ENCODE measurements at places on chromosomes 7 and 10.
A peak's percentile ranks its signal among the peaks of the same experiment; 100 is the strongest.

GRCh38 chr10:71527135-71527534 is 130.4 kb downstream of the CDH23 start:
- H3K4me1 ChIP-seq = no peaks in the 10 kb centered on the region
- H3K27me3 ChIP-seq = peaks cover 97% of the 10 kb centered on the region
- no peaks in the 10 kb centered on the region for H3K36me3 ChIP-seq
- no peak overlapping the region for H3K4me3 ChIP-seq
- DNase-seq = no peak

GRCh38 chr7:138584283-138584682 is 116.9 kb downstream of the SVOPL start:
- DNase-seq = no peak
- no peaks in the 10 kb centered on the region for H3K4me1 ChIP-seq
- H3K36me3 ChIP-seq = peaks cover 23% of the 10 kb centered on the region
- no peak overlapping the region for H3K27ac ChIP-seq

- no peaks in the 10 kb centered on the region for H3K27me3 ChIP-seq
- H3K4me1 ChIP-seq = no peaks in the 10 kb centered on the region
- no peak overlapping the region for H3K4me3 ChIP-seq
- H3K36me3 ChIP-seq = peaks cover 25% of the 10 kb centered on the region
- no peak overlapping the region for H3K27ac ChIP-seq
Observed at GRCh38 chr10:96955794-96956193, 123.7 kb downstream of the LCOR start.

- peaks cover 44% of the 10 kb centered on the region for H3K27me3 ChIP-seq
- no peak for DNase-seq
- no peaks in the 10 kb centered on the region for H3K36me3 ChIP-seq
- no peak overlapping the region for H3K4me3 ChIP-seq
- H3K27ac ChIP-seq = no peak overlapping the region
Observed at GRCh38 chr7:29306319-29306991, 111.9 kb downstream of the CHN2 start.

GRCh38 chr7:108026116-108026515 is 23.2 kb upstream of the LAMB1 start:
- H3K4me1 ChIP-seq = peaks cover 16% of the 10 kb centered on the region
- H3K4me3 ChIP-seq = no peak overlapping the region
- DNase-seq = no peak
- peaks cover 4% of the 10 kb centered on the region for H3K36me3 ChIP-seq
- no peaks in the 10 kb centered on the region for H3K27me3 ChIP-seq

- peaks cover 61% of the 10 kb centered on the region for H3K27me3 ChIP-seq
- no peaks in the 10 kb centered on the region for H3K36me3 ChIP-seq
- H3K4me1 ChIP-seq = no peaks in the 10 kb centered on the region
Observed at GRCh38 chr10:35606430-35606829, 1.3 kb downstream of the GJD4 start.

DNA sequence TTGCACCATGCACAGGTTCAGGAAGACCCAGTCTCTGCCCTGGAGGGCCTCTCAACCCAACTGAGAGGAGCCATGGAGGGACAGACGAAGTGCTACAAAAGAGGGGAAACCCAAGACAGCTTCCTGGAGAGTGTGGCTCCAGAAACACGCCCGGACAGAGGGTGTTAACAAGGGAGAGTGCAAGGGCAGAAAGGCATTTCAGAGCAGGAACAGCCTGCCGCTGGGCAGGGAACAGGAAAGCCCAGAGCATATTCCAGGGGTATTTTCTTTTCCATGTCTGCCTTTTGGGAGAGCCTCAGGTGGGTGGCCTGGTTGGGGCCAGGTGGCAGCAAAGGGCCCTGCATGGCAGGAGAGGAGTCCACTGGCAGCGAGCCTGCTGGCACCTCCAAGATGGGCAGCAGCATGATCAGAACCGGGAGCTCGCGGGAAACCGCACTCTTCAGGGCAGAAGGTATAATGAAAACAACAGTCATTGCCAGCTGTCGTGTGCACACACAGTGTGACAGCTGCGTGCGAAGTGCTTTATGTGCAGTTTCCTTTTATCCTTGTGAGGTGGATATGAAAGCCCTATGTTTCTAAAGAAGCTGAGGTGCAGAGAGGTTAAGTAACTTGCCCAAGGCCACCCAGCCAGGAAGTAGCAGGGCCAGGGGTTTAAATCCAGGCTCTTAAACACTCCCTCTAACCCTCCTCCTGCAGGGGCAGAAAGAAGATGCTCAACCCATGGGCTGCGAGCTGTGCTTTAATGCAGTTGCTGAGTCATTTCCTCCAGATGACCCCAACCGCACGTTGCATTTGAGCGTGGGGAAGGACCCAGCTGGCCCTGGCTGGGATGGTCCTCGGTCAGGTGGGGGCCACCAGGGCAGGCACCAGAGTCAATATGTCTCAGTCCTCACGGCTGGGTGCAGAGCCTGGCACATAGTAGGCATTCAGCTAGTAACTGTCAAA is 128.6 kb downstream of the OAT start:
- H3K27ac ChIP-seq = no peak overlapping the region
- no peak for DNase-seq
- no peak overlapping the region for H3K4me3 ChIP-seq
- H3K36me3 ChIP-seq = no peaks in the 10 kb centered on the region
- H3K4me1 ChIP-seq = no peaks in the 10 kb centered on the region
- peaks cover 2% of the 10 kb centered on the region for H3K27me3 ChIP-seq

- H3K4me1 ChIP-seq = no peaks in the 10 kb centered on the region
- H3K36me3 ChIP-seq = no peaks in the 10 kb centered on the region
- peak; percentile 42 for DNase-seq
- no peak overlapping the region for H3K27ac ChIP-seq
- H3K27me3 ChIP-seq = peaks cover 22% of the 10 kb centered on the region
Observed at GRCh38 chr7:33807779-33808482, 97.4 kb upstream of the BMPER start.

DNA sequence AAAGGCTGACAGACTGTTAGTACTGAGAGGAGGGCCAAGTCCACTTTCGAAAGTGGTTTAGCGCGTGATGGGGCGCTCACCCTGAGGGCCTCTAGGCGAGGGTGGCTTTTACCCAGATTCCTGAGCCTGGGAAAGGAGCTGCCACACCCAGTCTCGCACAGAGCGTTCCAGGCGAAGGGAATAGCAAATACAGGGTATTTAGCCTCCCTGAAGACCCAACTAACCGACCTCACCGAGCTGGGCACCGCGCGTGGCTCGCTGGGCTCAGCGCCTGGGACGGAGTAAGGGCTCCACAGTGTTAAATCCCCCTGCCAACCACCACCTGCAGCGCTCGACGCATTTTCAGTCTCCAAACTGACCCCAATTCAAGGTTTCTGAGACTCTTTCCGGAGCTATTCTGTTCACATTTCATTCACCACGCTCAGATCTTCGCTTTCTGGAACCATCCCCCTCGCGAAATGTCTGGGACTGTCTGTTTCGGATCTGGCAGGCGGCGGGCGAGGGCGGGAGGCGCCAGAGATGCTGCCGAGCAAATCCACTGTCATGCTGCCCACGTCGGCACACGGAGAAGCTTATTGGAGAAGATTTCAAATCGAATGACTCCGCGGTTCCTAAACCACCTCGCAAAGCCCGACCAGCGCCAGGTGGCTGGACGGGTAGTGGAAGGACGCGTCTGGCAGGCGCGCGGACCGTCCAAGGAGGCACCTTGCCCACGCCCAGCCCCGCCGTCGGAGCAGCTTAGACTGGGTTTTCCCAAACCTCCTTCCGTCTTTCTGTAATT is 1.4 kb upstream of the OSBPL3 start:
- peak overlapping the region; percentile 86 for H3K4me3 ChIP-seq
- no peaks in the 10 kb centered on the region for H3K27me3 ChIP-seq
- peak overlapping the region; percentile 92 for H3K27ac ChIP-seq
- peak; percentile 80 for DNase-seq

GRCh38 chr7:84083846-84084245 is 110.7 kb downstream of the SEMA3A start:
- H3K36me3 ChIP-seq = no peaks in the 10 kb centered on the region
- peaks cover 10% of the 10 kb centered on the region for H3K4me1 ChIP-seq
- H3K27ac ChIP-seq = no peak overlapping the region
- no peaks in the 10 kb centered on the region for H3K27me3 ChIP-seq

GRCh38 chr7:99260395-99260794 is 12.2 kb upstream of the MYH16 start:
- H3K27ac ChIP-seq = no peak overlapping the region
- H3K27me3 ChIP-seq = no peaks in the 10 kb centered on the region
- DNase-seq = no peak
- peaks cover 9% of the 10 kb centered on the region for H3K4me1 ChIP-seq
- H3K4me3 ChIP-seq = no peak overlapping the region

- peaks cover 11% of the 10 kb centered on the region for H3K4me1 ChIP-seq
- H3K4me3 ChIP-seq = no peak overlapping the region
- no peak overlapping the region for H3K27ac ChIP-seq
- H3K27me3 ChIP-seq = no peaks in the 10 kb centered on the region
Observed at GRCh38 chr7:74581916-74582440, 75.5 kb upstream of the GTF2I start.

GRCh38 chr7:37675749-37676148 is 7.8 kb upstream of the GPR141 start:
- H3K27me3 ChIP-seq = peaks cover 14% of the 10 kb centered on the region
- H3K4me1 ChIP-seq = no peaks in the 10 kb centered on the region
- no peaks in the 10 kb centered on the region for H3K36me3 ChIP-seq
- DNase-seq = no peak
- no peak overlapping the region for H3K4me3 ChIP-seq
- no peak overlapping the region for H3K27ac ChIP-seq

GRCh38 chr10:76302481-76302880 is 871.1 kb downstream of the LRMDA start:
- H3K4me1 ChIP-seq = no peaks in the 10 kb centered on the region
- no peak overlapping the region for H3K4me3 ChIP-seq
- H3K36me3 ChIP-seq = no peaks in the 10 kb centered on the region
- no peak overlapping the region for H3K27ac ChIP-seq
- DNase-seq = no peak
- H3K27me3 ChIP-seq = no peaks in the 10 kb centered on the region

DNA sequence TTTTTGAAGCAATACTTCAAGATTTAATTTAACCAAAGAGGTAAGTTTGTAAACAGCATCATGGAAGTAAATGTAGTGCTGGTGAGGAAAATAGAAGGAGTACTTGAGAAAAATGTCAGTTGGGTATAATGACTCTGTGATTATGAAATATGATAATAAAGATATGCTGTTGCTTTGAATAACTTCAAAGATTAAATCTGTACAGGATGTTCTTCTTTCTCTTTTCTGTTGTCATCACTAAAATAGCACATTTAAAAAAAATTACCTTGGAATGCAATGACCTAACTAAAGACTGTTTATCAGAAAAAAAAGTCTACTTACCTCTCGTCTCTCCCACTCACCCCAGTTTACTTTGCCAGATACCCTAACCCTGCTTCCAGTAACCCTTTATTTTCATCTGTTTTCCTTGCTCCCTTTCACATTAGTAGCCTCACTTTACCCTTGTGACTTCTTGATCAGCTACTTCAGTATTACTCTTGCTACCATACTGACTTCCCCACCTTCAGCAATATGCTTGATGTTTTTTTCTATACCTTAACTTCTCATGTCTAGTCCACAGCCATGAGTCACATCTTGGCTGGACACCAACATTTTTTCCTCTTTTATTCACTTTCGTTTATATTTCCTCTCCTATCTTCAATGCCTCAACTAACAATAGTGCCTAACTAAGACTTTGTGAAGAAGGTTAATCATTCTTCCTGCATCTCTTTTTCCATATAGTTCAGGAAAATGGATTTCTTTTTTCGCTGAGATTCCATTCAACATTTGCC is 29.7 kb upstream of the TAS2R16 start:
- no peak overlapping the region for H3K27ac ChIP-seq
- no peaks in the 10 kb centered on the region for H3K36me3 ChIP-seq
- no peaks in the 10 kb centered on the region for H3K27me3 ChIP-seq
- no peak overlapping the region for H3K4me3 ChIP-seq

GRCh38 chr7:7924303-7924702 is 44.3 kb upstream of the GLCCI1 start:
- DNase-seq = no peak
- no peak overlapping the region for H3K4me3 ChIP-seq
- no peaks in the 10 kb centered on the region for H3K36me3 ChIP-seq
- H3K27ac ChIP-seq = no peak overlapping the region
- peaks cover 13% of the 10 kb centered on the region for H3K4me1 ChIP-seq

GRCh38 chr10:106252541-106252940 is 912.0 kb downstream of the SORCS1 start:
- no peaks in the 10 kb centered on the region for H3K4me1 ChIP-seq
- no peaks in the 10 kb centered on the region for H3K36me3 ChIP-seq
- H3K4me3 ChIP-seq = no peak overlapping the region
- DNase-seq = no peak
- H3K27me3 ChIP-seq = no peaks in the 10 kb centered on the region

GRCh38 chr10:129275886-129276285 is 191.2 kb upstream of the MGMT start:
- no peak overlapping the region for H3K27ac ChIP-seq
- no peaks in the 10 kb centered on the region for H3K36me3 ChIP-seq
- H3K27me3 ChIP-seq = no peaks in the 10 kb centered on the region
- H3K4me3 ChIP-seq = no peak overlapping the region
- H3K4me1 ChIP-seq = no peaks in the 10 kb centered on the region
